ENCODE measurements at places on chromosomes 1 and 21.

DNA sequence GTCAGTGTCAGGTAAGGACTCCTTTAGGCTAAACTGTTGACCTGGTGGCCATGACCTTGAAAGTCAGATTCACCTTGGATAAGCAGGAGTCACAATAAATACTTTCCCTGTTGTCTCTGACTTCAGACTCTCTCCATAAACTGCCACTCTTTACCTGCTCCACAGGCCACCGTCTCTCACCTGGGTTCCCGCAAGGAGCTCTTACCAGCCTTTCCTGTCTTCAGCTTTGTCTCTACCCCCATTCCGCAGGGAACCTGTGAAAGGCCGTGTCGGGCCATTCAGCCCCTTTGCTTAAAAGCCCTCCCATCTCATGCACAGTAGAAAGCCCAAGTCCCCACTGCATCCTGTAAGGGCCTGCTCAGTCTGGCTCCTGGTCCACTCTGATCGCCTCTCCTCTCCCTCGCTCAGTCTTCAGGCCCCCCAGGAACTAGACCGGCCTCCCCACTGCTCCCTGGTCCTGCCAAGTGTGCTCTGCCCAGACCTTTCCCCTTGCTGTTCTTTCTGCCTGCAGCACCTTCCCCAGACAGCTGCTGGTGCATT, 79.5 kb downstream of the ACTL8 start:
- no peak for DNase-seq

GRCh38 chr1:104780470-104781078, 1030.9 kb downstream of the AMY1C start:
- no peak for DNase-seq

DNA sequence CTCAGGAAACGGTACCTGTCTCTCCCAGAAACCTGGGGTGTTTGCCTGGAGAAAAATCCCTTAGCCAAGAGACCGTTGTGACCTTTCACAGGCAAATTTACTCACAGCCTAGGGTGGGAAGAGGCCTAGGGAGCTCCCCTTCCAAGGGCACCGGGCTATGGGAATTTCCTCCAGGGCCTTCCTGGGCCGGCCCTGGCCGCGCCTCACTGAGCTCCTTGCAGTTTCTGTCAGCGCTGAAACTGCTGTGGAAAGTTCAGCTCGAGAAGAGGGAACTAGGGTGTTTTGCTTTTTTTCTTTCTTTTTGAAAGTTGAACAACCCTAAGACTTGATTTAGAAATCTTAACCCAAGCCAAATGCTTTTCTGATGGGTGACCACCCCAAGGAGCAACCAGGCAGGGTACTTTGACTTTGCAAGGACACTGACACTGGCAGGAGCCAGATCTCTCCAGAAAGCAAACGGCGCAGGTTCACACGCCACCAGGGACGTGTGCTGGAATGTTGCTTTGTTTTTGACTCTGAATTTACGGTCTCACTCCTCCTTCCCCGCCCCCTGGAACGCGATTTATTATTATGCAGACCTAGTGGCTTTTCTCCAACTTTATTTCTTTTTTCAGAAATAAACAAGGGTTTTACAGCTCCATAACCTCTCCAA, 229.6 kb upstream of the JUN start:
- peak; percentile 59 for DNase-seq

GRCh38 chr1:178019208-178019607, 49.4 kb upstream of the SEC16B start:
- DNase-seq: no peak

DNA sequence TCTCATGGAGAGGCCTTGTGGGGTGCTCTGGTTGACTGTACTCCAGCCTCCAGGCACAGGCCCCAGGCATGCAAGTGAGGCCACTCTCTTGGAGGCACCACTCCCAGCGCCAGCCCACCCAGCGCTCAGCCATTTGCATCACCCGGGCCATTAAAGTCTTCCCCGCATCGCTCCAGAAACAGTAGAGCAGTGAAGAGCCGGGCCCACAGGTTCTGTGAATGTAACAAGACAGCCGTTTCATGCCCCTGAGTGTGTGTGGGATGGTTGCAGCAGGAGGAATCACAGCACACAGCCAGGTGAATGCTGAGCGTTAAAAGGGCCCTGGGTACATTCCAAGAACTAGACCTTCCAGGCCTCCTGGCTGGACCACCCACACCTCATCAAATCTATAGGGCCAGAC, 19.0 kb upstream of the CD2 start:
- DNase-seq: no peak

DNA sequence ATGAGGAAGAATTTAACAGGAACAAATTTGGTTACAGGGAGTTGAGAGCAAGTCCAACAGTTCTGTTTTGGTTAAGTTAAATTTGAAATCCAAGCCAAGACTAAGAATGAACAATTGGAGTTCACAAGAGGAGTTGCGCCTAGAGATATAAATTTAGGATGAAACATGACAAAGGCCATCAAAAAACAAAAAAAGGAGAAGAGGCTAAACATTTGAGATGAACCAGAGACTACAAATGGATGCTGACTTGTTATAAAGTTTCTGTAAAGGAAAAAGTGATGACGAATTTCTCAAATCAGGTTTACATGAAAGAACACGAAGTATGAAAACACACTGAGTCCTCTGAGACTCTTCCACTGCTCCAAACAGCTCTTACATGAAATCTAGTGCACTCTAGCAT, 575.6 kb downstream of the SMYD3 start:
- no peak for DNase-seq

DNA sequence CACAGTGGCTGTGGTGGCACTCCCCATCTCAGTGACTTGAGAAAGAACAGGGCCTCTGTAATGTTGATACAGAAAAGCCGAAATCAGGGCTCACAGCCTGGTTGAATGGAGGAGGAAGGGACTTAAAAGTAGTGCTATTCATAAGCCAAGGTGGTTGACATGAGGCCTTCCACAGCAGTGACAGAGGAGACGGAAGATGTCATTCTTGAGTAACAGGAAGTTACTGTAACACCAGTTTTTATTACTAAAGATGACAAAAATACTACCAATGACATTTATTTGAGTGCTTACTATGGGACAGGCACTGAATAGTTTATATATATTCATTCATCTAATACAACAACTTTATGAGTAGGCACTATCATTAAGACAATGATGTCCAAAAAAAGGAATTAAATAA, 52.8 kb upstream of the GNG12 start:
- no peak for DNase-seq

DNA sequence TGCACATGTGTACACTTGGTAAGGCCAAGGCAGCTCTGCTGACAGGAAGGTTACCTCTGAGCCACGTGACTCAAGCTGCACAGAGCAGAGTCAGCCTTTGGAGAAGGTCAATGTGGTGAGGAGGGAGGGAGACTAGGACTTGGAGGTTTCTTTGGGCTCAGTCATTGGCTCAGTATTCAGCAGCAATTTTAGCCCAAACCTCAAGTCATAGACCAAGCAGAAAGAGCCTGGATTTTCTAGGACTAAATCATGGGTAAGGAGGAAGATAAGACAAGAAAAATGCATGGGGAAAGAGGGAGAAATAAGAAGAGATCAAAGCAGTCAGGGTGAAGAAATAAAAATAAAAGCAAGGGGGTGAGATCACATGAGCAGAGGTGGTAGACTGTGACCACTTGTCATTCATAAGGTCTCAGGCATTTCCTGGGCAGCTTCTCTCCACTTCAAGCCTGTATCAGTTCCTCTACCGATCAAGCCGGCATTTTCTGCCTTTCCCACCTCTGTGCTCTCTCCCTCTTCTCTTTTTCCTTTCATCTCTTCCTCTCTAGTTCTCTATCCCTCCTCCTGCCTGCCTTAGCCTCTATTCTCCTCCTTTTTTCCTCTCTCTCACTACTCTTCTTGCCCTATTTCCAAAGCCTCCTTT, 51.7 kb upstream of the DUSP10 start:
- no peak for DNase-seq

- no peak for DNase-seq
Measured at GRCh38 chr1:157111396-157112165, 12.0 kb upstream of the ETV3L start.

- DNase-seq: peak; percentile 40
Measured at GRCh38 chr21:27647921-27648320, 681.0 kb upstream of the ADAMTS5 start.

DNA sequence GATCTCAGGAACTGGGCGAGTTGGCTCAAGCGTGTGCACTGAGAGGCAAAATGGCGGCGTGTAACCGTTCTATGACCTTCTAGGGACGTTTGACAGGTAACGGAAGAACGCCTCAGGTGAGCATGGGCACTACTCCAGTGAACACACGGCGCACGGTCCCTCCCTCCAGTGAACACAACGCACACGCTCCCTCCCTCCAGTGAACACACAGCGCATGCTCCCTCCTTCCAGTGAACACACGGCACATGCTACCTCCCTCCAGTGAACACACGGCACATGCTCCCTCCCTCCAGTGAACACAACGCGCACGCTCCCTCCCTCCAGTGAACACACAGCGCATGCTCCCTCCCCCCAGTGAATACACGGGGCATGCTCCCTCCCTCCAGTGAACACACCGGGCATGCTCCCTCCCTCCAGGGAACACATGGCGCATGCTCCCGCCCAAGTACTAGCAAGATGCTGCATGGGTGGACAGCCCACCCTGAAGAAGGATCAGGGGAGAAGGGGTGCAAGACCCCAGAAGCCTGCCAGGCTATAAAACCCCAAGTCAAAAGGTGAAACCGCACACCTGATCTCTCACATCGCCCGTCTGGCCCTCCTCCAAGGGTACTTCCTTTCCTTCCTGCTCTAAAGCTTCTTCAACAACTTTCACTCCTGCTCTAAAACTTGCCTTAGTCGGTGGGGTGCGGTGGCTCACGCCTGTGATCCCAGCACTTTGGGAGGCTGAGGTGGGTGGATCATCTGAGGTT, 3.5 kb downstream of the C1orf159 start:
- no peak for DNase-seq

DNA sequence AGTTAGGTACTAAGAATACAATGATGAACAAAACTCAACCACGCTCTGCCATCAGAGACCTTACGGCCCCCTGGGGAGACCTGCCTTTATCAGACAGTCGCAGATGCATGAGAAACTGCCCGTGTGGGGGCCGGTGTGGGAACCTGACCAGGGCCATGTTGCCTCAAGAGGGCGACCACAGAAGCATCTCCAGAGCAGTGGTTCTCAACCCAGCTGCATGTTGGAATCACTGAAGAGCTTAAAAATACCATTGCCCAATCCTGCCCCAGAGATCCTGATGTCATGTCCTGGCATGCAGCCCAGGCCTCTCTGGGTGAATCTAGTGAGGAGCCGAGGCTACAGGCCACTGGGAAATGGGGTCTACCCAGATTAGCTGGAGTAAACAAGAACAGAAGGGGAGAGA, 108.7 kb downstream of the PRDM2 start:
- DNase-seq: peak; percentile 17

GRCh38 chr1:155134880-155135414, 705 bp upstream of the SLC50A1 start:
- peak; percentile 88 for DNase-seq

GRCh38 chr1:26020941-26021646, 481 bp upstream of the EXTL1 start:
- DNase-seq: peak; percentile 31

DNA sequence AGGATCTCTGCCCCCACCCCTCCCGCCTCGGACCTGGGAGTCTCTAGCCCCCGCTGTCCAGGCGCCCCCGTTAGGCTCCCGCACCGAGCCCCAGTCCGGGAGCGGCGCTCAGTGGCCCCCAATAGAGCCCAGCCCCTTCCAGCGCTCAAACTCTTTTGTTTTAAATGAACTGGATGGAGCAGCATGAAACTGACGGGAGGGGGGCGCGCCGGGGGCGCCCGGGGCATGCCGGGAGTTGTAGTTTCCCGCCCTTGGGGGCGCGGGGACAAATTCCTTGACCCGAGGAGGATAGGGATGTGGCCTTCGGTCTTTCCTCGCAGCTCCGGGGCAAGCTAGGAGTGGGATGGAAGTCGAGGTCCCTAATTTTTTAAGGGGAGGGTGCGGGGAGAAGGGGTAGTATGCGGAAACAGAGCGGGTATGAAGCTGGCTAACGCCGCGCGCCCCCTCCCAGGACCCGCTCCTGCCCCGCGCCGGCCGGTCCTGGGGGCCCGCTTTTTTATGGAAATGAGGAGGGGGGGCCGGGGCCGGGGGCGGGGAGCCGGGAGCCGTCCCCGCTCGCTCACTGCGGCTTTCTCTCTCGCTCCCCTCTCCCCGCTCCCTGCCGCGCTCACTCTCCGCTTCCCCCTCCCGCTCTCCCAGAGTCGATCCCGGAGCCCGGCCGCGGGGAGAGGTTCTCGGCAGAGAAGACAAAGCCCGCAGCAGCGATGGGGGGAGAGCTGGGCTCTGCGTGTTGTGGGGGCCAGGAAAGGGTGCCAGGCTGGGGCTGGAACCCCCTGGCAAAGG, at the start of gene MEX3A:
Gene MEX3A (minus strand): TSS at position 157 of the 783 bp plus-strand sequence. CDS start 467 bp downstream, outside the sequence.
- peak; percentile 52 for DNase-seq

- DNase-seq: no peak
Measured at GRCh38 chr1:27377760-27378495, 3.3 kb upstream of the FCN3 start.

DNA sequence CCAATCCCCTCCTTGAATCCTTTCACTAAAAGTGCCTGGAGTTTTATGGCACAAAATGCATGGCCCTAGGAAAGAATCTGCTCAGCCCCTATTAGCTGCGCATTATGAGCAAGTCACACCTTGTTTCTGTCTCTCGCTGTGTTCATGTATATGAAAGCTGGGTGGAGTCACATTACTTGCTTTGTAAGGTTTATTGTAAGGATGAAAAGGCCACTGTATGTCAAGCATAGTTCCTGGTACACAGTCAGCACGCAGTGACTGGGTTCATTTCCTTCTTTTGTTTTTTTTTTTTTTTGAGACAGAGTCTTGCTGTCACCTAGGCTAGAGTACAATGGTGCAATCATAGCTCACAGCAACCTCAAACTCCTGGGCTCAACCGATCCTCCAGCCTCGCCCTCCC, 6.7 kb upstream of the SLC9A1 start:
- DNase-seq: no peak

- DNase-seq: peak; percentile 48
Measured at GRCh38 chr1:66728021-66728420, 24.2 kb upstream of the DYNLT5 start.

- DNase-seq: no peak
Measured at GRCh38 chr1:36588972-36589371, 106.3 kb upstream of the CSF3R start.

GRCh38 chr1:16189003-16189402, 23.4 kb downstream of the ARHGEF19 start:
- DNase-seq: no peak

- DNase-seq: peak; percentile 4
Measured at GRCh38 chr1:182720463-182720862, 36.1 kb upstream of the RGS8 start.

DNA sequence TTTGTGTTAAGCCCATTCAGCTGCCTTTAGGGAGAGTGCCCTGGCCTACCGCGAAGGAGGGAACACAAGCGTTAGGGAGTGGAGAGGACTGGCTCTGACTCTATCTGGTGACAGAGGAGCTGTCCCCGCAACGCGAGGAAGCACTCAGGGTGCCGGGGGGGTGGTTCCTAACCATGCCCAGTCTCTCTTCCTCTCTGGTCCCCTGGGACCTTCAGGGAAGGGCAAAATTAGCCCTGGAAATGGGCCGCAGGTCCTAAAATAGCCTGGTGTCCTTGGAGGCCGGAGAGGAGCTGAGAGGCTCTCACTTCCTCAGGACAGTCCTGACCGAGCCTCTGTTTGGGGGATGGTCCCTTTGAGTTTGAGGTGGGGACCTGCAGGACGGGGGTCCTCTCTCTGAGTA, 5.8 kb downstream of the SLC45A1 start:
- DNase-seq: no peak

GRCh38 chr1:88549536-88549935, 134.5 kb upstream of the PKN2 start:
- no peak for DNase-seq

GRCh38 chr1:8661185-8662110, 156.0 kb downstream of the RERE start:
- DNase-seq: peak; percentile 94

GRCh38 chr1:86913399-86913895, 479 bp downstream of the SELENOF start:
- peak; percentile 37 for DNase-seq
